ENCODE measurements at places on chromosomes 6 and 20.
A peak's percentile ranks its signal among the peaks of the same experiment; 100 is the strongest.

GRCh38 chr6:111952274-111952673, 79.0 kb upstream of the FYN start:
- DNase-seq = peak; percentile 32

DNA sequence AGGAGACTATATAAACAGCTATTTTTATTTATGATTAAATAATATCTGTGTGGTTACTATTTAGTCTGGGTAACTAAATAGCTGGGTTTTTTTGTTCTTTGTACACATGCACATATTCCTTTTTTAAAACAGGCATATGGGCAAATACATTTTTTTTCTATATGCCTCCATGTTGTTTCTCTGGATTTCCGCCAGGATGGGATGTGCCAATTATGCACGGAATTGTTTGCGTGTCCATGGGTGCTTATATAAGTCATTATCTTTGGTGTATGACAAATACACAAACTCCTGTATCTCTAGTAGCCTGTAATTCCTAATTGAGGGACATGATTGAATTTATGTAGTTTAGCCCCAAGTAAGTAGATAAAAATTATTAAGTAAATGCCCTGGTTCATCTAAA, 226.9 kb downstream of the BCKDHB start:
- no peak for DNase-seq

DNA sequence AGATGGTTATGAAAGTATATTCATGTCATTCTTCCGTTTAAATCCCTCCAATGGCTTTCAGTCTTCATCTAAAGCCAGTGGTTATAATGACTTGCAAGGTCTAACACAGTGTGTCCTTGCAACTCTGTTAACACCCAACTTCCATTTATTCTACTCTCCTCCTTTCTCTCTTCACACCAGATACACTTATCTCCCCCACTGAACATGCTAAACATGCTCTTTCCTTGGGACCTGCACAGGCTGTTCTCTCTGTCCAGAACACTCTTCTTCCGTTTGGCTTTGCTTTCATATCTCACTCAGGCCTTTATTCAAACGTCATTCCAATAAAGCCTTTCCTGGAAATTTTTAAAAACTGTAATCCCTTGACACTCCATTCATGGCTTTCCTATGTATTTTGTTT, 91.5 kb downstream of the EPHA7 start:
- DNase-seq = no peak

DNA sequence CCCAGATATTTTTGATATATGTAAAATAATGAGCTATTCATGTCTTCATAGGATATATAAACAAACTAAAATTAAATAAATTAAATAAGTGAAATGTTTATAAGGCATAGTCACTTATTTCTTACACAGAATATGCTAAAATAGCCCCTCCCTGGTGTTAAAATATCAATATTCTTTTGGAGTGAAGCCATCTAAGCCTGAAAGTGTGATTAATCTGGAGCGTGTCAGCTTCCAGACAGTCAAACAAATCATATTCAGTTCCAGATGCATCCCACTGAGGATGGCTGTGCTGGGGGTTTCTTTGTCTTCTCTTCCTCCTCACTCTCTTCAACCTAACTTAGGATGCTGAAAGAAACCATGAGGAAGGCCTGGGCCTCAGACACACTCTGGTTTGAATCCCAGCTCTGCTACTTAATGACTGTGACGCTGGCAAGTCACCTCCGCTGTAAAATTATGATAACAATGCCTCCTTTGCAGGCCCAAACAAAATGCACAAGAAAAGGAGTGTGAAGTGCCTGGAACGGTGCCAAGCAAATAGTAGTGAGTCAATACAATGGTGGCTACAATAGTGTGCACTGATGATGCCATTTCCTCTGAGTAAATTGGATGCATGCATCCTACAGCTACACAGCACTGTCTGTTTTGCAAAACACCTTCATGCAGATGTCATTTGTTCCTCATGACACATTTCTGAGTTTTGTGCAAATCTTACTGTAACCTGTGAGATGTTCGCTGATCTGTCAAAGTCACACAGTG, 161.4 kb downstream of the FOXC1 start:
- DNase-seq = peak; percentile 0

GRCh38 chr6:12544821-12545565, 171.6 kb upstream of the PHACTR1 start:
- DNase-seq = no peak

DNA sequence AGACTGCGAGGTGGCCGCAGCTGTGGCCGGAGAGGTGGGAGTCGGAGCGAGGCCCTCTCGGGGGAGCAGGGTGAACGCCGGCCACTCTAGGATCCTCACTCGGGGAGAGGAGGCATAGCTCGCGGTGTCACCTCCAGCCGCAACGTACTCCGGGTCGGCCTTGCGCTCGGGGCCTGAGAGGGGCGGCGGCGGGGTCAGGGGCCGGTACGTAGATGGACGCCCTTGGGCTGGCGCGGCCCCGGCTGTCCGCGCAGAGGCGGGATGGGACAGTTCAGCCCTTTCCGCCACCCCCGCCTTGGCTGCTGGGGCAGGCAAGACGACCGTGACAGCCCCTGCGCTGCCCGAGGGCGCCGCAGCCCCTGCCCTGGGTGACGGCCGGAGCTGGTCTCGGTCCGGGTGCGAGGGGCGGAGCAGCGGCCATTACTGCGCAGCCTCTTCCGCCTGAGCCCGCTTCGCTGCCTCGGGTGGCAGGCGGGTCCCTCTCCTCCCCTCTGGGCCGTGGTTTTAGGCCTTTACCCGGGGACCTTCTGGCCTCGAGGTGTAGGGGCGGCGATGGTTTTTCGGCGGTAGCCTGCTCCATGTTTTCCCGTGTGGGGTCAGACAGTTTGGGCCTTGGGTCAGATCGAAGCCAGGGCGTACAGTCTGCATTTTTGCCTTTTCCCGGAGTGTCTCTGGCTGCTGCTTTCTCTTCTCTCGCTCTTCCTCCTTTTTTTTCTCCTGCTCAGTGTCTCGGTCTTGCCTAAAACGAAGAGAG, 405 bp downstream of the RNF146 start:
- peak; percentile 99 for DNase-seq

DNA sequence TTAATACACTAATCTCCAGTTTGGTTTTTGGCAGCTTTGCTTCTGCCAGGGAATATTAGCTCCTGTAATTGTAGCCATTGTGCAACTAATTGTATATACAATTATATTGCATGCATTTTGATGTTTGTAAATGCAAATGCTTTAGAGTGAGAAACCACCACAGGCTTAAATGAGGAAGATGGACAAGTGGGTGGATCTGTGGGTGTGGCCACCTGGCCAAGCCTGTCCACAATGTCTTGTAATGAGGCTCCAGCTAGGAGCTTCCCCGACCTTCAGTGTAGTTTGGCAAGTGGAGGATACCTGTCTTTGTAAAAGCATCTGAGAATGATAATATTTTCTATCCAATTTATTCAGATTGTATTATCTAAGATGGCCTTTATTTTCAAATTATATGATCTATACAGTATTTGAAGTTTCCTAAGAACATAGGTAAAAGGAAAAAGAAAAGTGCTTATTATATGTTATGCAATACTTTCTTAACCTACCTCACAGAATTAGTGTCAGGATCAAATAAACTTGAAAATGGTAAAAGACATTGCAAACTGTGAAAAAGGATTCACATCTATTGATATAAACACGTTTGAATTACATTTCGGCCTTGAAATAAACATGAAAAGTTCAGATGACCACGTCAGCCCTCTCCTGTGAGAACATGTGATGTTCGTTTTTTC, 49.3 kb upstream of the ARID1B start:
- DNase-seq = no peak

DNA sequence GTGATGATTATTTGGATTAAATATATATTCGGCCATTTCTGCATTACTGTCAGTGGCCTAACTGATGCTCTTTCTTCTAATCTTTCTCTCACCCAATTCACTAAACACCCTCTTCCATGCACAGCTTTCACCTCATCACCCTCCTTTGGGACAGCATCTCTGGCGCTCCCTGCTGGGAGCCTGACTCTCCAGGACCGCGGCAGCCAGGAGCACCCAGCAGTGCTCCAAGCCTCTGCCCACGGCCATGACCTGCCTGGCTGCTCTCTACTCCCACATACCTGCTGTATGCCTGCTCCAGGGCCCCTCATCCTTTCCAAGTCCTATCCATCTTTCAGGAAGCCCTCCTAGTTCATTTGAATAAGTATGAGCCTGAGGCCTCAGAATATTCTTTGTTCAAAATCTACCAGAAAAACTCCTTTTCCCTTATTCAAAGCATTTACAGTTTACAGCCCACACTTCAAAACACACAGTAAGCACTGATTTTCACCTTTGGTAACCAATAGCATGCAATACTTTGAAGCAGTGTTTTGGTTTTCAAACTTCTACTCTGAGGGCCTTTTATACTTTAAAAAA, 15.2 kb downstream of the CTCFL start:
- no peak for DNase-seq

DNA sequence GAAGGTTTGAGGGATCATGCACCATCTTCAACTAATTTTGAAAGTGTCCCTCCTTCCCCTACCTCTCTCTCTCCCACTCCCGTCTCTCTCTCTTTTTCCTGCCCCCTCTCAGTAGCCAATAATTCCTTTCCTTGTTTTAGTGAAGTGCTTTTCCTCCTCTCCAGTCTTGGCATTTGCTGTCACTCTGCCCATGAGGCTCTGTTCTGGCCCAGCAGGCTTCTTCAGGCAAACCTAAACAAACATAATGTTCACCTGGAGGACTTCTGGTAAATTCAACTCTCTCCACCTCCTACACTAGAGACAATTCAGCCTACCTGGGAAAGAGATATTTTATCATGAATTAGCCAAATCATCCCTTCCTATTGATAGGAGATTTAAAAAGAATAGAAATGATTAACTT, 320.4 kb upstream of the RNF24 start:
- no peak for DNase-seq

DNA sequence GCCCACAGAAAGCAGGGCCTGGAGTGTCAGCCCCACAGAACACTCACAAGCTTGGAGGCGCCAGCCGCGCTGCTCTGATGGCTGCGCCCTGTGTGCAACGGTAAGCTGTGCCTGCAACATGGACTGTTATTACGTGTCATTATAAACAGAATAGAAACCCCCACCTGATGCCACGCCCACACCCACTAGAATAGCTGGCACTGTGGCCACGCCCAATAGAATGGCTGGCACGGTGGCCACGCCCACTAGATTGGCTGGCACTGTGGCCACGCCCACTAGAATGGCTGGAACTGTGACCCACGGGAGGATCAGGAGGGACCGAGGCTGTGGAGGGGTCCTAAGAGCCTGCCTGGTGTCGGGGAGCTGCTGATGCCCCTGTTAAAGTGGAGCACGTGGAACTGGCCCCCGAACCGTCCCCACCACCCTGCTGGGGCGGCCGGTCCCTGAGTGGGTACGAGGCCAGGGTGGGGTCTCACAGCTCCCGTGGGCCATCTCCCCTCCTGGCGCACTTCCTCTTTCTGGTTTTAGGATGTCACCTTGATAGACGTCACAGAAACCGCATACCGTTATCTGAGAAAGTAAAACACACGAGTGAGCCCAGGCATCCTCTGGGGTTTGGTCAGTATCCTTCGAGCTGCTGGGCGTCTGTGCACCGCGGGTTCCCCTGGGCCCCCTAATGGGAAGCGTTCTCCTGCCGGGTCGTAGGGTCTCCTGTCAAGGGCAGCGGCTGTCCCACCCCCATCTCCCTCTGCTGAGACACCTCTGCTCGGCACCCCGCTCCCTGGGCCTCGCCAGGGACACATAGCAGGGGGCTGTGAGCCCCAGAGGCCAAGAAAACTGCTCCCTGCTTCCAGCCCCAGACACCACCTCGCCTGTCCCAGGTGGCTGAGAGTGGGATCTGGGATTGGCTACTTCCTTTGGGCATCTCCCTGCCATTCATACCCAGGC, 25.4 kb downstream of the SLC17A9 start:
- no peak for DNase-seq

DNA sequence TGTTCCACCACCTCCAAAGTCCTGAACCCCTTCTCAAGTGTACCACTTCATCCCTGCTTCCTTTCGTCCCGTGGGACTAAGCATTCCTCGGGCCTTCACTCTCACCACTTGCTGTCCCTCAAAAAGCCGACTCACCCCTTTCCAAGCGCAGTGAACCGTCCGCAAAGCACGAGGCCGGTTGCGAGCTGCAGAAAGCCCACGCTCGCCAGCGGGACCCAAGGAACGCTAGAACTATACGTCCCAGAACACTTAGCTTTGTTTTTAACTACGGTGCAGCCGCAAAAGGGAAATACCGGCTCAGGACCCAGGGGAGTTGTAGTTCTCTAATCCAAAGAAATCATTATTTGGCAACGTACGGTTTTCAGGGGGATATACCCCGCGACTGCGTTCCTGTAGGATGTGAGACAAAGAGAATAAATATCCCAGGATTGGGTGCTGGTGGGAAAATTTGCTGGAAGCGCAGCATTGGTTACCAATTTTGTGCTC, 416 bp upstream of the POLR1H start:
- DNase-seq = no peak

- no peak for DNase-seq
These were observed 86.1 kb downstream of the FOXC1 start for GRCh38 chr6:1695546-1696462.

DNA sequence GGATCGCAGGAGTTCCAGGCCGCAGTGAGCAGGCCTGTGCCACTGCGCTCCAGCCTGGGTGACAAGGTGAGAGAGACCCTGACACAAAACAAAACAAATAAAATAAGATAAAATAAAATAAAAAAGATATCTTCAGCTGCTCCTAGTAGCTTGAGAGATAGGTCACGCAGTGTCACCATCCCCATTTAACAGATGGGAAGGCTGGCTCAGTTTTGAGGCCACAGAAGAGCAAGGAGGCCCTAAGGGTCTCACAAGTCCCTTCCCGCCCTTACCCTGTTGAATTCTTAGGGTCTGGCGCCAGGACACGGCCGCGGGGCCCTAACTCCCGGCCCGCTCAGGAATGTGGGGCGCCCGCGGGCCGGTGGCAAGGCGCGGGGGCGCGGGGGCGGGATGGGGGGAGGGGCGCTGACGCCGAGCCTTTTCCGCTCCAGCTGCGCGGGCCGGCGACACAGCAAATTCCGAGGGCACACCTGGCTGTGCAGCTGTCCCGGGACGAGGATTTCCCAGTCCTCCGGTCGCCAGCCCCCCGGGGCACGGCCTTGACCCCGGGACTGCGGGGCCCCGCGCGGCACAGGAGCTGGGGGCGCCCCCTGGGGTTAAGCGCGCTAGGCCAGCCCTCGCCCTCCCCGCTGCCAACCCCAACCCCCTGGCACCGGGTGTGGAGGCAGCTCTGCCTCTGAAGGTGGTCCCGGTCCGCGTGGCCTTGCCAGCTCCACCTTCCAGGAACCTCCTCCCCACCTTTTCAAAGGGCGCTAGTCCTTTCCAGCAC, 10.3 kb upstream of the R3HDML start:
- no peak for DNase-seq

DNA sequence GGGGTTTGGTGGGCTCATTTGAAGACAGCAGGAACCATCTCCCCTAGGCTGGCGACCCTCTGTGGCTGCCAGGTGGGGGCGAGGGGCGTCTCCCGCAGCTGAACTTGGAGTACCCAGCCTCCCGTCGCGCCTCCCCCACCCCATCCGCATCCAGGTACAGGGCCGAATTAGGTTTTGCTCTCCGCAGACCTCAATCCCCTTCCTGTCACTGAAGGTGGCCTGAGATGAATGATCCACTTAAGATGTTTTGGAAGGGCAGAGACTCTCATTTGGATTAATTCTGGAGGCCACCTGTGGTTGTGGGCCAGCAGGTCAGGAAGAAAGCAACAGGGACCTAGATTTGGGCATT, 493 bp downstream of the CD83 start:
- no peak for DNase-seq

Data from right kidney (tissue), 9 donors.